ENCODE measurements at places on chromosomes 7 and 10.
A peak's percentile ranks its signal among the peaks of the same experiment; 100 is the strongest.

GRCh38 chr7:40916813-40917212, 782.0 kb downstream of the SUGCT start:
- DNase-seq: no peak

- DNase-seq: no peak
These were observed 34.4 kb upstream of the ZMIZ1 start for GRCh38 chr10:79034271-79034876.

DNA sequence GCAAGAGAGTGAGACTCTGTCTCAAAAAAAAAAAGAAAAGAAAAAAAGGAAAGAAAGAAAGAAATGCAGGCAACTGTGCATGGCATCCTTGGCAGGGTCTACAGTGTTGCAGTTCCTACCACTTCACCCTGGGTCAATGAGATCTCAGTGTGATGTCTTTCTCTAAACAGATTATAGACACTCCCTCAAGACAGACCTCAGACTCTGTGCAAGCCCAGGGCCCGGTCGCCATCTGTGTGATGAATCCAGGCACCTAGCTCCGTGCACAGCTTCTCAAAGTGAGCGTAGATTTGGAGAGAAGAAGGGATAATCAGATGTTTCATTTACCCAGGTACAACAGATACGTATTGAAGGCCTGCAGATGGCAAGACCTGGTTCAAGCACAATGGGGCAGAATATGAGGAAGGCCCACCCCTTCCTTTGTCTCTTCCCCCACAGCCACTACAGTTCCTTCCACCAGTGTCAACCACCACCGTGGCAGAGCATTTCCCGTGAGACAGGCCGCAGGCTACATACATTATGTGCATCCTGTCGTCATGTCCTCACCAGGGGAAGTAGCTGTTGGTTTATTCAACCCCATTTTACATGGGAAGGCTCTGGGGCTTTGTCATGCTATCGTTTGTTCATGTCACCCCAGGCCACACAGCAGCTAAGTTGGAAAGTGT, 471.7 kb upstream of the GALNT17 start:
- DNase-seq: peak; percentile 36

GRCh38 chr7:151664268-151664667, 144.6 kb upstream of the RHEB start:
- no peak for DNase-seq

- no peak for DNase-seq
These were observed 22.2 kb upstream of the SRGN start for GRCh38 chr10:69065406-69066361.

GRCh38 chr10:73827346-73828089, 16.1 kb upstream of the NDST2 start:
- DNase-seq: no peak

DNA sequence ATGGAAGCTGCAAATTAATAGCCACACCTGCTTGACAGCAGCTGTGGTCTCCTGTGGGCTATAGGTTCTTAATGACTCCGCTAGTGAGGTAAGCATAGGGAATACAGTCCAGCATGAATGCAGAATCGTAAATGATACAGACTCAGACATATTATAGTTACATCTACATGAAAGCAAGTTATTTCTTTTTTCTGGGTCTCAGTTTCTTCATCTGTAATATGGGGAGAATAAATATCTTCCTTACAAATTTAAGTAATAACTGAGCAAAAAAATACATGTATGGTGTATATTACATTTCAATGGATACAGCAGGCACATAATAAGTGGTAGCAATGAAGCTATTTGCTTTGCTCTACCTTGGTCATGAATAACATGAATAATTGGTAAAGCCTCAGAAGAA, 245.9 kb upstream of the RHOBTB1 start:
- DNase-seq: no peak

Data from stimulated activated CD8-positive, alpha-beta memory T cell treated with anti-CD3 and anti-CD28 coated beads, Interleukin-4, amount 100 ng/mL, for 1 hour (primary cell).